ENCODE measurements at places on chromosomes 3 and 15.

DNA sequence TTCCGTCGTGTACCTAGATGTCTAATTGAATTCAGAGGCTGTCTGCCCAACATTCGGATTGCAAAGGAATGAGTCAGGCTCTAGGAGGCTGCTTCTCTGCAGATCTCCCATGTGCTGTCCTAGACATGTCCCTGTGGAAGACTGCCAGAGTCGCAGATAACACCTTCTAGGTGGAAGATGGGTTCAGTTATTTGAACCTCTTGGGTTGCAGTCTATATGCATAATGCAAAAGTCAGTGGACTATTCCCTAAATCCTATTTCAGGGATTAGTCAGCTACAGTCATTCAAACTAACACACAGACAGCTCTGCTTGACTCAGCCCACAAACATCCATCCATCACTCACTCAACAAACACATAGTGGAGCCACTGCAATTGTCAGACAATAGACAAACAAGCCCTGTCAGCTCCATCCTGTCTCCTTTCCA, 300.0 kb upstream of the CTNNB1 start:
- DNase-seq: no peak

GRCh38 chr3:87173776-87174175, 53.3 kb upstream of the CHMP2B start:
- DNase-seq: no peak

DNA sequence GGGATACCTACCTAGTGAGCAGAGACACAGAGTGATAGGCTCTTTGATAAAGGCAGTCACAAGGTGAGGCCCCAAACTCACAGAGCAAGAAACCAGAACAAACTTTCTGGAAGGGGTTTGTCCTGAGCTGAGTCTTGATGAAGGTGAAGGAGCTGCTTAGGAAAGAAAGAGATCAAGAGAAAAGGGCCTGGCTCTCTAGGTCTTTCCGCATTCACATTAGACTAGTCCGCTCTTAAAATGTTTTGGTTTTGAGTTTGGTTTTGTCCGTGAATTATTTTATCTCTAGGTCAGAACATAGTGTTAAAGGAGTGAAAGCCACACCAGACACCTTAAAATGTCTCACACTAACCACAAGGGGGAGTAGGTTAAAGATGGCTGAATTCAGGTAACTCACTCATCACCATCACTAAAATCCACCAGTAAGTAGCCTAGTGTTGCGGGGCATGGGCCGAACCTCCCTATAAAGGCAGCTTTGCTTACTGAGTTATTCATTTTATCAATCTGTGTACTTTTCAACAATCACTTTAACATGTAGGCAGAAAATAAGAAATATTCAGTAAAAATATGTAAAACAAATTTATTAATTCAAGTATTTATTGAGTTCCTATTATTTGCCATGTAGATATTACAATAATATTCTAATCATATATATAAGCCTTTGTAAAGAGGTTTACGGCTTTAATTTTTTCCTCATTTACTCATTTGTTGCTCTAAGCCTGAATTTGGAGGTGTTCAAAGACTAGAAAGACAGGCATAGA, 121.5 kb upstream of the TSC22D2 start:
- no peak for DNase-seq

- no peak for DNase-seq
These were observed 62.9 kb downstream of the EFCAB12 start for GRCh38 chr3:129365296-129366136.
